Progenitor cell of endocrine pancreas (in vitro differentiated cells): ENCODE measurements at places on chromosomes 16 and 17.

GRCh38 chr16:87687126-87687910, 78.5 kb downstream of the KLHDC4 start:
- no peak for DNase-seq

DNA sequence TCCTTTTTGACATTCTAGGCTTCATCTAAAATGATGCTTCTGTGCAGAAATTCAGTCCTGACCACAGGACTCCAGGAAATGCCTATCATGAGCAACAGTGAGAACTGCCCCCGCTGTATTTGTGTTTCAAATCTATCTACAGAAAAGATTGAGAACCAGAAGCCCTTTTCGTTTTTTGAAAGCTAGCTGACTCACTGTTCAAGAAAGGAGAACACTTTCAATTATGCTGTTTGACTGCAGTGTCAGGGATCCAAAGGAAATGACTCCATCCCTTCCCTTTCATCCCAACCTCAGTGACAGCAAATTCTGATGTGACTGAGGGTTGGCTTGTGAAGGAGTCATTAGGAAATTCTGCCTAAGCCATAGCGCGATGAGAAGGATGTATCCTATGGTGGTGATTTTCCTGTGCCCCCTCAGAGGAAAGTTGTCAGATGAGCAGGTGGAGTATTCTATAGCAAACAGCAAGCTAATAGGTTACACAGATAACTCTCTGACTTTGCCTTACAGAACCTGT, 622.3 kb downstream of the TMEM114 start:
- DNase-seq = no peak

DNA sequence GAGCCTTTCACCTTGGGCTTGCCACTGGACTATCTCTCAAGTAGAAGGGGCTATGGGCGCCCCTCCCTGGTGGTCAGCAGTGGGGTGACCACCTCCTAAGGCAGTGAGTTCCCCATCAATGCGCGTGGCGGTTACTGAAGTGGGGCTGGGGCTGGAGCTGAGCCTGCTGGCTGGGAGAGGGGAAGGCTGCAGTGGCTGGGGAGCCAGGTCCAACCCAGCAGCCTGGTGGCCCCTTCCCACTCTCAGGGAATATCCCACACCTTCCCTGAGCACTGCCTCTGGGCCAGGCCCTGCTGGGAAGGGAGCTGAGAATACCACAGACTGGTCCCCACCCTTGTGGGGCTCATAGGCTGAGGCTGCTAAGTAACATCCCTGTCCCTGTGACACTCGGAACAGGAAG, 19.8 kb upstream of the MPRIP start:
- DNase-seq = no peak

DNA sequence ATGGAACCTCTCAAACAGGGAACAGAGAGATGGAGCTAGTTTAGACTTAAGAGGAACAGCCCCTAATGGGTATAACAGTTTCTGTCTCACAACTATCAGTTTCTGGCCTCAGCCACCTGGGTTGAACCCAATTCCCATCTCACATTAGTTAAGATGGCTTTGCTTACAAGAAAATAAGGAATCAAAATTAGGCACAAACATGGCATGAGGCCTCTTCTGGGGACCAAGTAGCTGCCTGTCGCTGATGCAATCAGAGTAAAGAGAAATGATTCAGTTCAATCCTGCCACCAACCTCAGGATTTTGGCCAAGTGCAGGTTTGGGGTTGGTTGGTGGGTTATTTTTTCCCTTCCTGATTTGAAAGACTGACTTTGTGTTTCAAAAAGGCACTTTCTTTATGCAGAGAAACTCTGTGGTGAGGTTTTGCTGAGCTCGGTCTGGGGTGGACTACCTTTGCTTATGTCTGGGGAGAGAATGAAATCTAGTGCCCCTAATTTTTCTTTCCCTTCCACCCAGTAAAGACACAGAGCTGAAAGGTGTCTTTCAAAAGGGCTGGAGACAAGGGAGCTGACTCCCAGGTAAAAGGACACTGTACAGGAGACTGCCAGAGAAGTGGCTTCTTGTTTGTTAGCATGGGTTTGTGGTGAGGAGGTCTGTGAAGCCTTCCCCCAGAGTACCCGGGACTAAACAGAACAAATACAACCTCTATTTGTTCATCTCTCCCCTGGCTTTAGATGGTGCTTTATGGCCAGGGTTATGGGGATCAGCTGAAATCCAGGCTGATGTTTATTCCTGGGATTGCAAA, 44.8 kb upstream of the NFAT5 start:
- no peak for DNase-seq

DNA sequence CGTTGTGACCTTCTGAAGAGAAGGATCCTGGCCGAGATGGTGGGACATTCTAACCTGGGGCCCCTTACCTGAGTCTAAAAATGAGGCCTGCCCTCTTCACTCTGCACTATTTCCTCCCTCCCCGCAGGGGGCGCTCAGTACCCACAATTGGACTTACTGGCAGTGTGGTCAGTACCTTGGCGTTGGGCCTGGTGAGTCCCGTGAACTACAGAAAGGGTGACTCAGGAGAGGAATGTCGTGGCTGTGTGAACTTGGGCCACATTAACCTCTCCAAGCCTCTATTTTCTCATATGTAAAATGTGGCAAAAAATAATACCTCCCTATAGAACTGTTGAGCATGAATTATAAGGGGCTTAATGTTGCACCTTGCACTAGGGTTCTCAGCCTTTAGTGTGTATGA, 3.9 kb downstream of the RSAD1 start:
- DNase-seq = peak; percentile 81

GRCh38 chr17:33945646-33946546, 309.2 kb upstream of the CCL2 start:
- DNase-seq = no peak

DNA sequence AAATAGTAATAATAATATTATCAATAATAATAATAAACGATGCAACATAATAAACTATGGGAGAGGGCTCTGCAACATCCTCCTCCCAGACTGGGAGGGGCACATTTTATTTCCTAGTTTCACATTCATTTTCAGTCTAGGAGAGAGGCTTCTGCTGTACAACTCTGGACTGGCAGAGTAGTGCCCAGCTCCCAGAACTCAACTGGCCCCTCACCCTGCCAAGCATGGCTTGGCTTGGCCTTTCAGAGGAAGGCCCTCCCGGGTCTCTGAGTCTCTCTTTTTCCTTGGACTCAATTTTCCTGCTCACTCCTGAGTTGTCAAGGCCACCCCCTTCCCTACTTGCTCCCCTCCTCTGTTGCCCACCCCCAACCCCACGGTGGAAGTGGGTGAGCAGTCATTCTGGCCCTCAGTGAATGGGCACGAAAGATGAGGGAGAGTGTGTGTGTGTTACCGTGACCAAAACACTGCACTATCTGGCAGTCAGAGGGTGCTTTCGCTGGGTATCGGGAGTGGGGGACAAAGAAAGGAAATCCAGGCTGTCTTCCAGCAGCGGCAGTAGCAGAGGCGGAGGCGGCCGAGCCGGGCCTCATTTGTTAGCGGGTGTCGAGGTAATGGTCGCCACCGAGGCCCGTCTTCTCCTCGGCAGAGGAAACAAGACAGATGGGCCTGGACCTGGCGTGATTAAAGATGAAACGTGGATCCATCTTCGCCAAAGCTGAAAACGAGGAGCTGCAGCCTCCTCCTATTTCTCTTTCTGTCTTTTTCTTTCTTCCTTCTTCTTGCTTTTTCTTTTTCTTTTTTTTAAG, 2.3 kb downstream of the HOXB4 start:
- DNase-seq = no peak

DNA sequence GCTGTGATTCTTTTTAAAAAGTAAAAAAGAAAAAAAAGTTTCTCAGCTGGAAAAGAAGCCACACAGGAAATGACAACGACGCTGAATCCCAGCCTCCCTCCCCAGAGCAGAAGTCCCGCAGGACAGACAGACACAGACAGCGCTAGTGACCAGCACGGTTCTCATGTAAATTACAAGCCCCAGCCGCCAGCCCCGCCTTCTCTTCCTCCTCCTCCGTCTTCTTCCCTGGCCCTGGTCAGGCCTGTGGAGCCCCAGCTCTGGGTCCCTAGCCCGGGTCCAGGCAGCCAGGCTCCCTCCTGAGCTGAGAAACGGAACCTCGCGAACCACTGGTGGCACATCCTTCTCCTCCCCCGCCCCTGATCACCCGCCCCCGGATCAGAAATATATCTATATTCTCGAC, 7.0 kb upstream of the IL17C start:
- no peak for DNase-seq

- no peak for DNase-seq
Measured at GRCh38 chr17:1928976-1929375, 96.2 kb downstream of the RTN4RL1 start.

GRCh38 chr16:5478036-5478435, 380.4 kb upstream of the EEF2KMT start:
- DNase-seq = no peak

- DNase-seq = no peak
Measured at GRCh38 chr16:69476920-69477443, 52.6 kb downstream of the CYB5B start.

DNA sequence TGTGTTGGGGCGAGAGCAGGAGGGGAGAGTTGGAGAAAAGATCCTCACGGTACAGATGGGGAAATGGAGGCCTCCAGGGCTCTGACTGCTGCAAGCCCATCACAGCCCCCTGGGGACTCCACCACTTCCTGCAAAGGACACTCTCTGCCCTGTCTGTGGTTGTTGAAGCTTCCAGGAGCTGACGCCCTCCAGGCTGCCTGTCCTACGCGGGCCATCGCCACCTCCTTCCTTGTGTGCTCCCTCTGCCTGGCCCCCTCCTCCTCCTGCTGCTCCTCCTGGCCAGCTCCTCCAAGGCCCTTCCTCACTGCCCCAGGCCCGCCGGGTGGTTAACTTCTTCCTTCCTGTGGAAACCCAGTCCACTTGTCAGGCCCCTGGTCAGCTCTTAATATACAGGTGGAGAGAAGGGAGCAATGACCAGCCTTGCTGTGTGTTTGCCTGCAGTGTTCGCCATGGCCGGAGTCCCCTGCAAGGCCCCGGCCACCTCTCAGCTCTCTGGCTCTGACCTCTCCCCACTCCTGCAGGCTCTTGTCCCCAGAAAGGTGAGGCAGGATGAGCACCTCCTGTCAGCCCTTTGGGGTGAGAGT, 18.4 kb upstream of the STAC2 start:
- DNase-seq = no peak

- peak; percentile 29 for DNase-seq
Measured at GRCh38 chr16:72195609-72196008, 23.7 kb upstream of the PMFBP1 start.

DNA sequence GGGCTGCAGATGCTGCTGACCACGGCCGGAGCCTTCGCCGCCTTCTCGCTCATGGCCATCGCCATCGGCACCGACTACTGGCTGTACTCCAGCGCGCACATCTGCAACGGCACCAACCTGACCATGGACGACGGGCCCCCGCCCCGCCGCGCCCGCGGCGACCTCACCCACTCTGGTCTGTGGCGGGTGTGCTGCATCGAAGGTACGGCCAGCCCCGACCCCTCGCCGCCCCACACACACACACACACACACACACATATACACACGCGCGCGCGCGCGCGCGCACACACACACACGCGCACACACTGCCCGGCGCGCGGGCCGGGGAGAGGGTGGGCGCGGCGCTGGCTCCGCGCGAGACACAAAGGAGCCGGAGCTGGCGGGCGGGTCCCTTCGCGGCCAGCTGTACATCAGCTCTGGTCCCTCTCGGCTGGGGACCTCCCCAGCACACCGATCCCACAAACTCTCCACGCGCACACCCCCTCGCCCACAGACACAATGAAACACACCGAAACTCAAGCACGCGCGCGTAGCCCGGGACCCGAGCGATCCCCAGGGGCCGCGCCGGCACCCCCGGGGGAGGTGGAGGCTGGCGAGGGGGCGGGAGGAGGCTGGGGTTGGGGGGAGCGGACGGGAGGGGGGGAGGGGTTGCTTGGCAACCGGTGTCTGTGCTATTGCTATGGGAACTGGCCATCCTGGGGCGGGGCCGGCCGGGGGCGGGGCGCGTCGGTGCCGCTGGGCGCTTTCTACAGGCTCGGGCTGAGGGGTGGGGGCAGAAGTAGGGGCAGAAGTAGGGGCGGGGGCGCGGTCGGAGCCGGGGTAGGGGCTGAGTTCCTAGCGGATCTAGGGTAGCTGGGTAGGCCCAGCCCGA, 658 bp downstream of the CACNG4 start:
- peak; percentile 23 for DNase-seq

- no peak for DNase-seq
Measured at GRCh38 chr17:34578016-34578415, 1.4 kb upstream of the TMEM132E start.

DNA sequence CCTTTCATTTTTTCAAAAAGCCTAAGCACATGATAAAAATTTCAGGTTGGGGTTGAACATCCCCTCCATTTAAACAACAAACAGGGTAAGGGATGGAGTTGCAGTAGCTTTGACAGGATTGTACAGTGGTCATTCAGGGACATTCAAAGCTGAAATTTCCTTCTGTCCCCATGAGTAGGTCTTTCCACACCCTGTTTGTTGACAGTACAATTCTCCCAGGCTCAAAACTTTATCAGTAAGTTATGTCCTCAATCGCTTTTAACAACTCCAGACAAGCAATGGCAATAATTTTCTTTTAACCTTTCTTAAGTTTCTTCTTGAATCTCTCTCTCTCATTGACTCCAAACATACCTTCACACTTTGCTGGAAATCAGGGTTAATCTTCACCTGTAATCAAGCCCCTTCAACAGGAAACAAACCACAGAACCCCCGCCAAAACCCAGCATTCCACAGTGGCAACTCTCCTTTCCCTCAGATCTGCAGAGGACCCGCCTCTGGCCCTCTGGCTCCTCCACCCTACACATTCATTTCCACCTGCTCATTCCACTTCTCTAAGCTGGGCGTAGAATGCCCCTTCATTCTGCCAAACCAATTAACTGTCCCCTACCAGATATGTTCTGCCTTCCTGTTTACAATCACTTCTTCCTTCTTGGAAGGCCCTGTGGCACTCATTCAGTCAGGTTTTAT, 20.7 kb downstream of the TXNDC11 start:
- DNase-seq = no peak

- no peak for DNase-seq
Measured at GRCh38 chr16:10896165-10896564, 19.2 kb downstream of the CIITA start.

DNA sequence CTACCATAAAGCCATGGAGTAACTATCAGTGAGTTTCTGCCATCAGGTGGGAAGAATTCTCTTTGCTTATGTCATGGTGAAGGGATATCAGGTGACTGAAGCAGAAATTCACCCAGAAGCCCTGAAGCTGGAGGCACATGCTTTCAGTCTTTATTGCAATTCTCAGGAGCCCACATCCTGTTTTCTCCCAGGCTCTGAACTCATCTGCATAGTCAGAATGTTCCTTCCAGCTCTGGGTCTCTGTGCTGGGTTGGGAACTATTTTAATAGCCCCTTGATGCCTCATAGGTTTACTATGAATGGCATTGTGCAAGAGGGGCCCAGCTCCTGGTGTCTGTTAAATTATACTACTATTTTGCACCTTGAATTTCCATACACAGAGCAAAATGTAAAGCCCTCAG, 198.4 kb upstream of the SOX9 start:
- DNase-seq = no peak
